ENCODE measurements at places on chromosomes 5 and 9.

- DNase-seq = peak; percentile 58
Observed at GRCh38 chr9:80503671-80504281, 932.0 kb downstream of the TLE4 start.

DNA sequence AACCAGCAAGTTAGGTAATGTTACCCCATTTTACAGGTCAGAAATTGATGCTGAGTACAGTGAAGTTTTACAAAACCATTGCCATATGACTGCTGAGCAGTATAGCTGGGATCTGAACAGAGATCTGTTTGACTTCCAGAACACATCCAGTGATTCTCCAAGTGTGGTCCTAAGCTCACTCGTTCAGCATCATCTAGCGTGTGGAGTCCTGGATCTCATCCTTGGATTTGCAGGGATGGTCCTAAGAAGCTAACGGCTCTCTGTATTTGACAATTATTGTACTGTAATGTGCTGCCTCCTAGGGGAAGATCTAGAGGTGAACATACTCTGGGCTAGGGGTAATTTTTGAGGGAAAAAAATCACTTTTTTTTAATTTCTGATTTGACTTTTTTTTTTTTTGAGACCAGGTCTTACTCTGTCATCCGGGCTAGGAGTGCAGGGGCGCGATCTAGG is 1.4 kb downstream of the SLC26A2 start:
- peak; percentile 78 for DNase-seq

DNA sequence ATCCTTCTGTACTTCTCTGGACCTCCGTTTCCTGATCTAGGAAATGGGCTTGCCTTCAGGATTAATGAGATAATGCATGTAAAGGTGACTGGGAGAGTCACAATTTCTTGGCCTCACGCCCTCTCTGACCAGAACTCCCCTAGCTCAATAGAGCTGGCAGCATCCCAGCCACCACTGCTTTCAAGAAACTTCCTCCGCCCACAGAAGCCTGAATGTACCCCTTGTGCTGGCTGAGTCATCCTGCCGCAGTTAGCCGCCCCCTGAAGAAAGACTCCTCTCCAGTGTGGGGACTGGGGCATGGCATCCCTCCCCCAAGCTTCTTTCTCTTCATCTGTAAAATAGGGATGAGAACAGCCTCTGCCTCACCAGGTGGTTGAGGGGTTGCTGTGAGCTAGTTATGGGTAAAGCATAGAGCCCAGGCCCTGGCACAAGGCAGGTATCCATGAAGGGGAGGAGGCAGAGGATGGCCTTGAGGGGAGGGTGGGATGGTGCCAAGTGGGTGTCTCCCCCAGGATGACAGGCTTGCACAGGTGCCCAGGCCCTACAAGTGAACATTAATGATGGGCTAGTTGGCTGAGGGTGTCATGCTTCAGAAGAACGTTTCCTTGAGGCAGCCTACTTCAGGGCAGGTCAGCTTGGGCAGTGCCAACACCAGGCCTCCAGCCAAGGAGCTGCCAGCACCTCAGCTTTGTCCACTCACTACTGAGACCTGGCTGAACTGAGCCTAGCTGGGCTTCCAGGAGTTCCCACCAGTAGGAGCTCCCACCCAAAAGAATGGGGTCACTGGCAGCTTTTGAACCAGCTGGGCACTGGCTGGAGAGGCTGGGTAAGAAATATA is 3.4 kb downstream of the PDLIM4 start:
- peak; percentile 98 for DNase-seq

DNA sequence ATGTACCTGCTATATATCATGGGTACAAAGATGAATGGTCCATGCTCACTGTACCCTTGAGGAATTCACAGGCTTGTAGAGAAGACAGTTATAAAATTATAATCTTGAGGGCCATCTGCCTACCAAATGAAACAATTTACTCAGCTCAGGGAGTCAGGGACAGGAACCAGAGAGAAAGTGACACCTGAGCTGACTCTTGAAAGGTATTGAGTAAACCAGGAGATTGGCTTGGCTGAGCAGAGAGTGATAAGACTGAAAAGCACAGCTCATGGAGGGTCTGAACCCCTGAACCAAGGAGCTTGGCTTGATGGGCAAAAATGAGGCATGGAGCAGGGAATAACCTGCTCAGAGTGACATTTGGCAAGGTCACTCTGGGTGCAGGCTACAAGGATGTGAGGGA is 147.3 kb downstream of the FAM114A2 start:
- no peak for DNase-seq

DNA sequence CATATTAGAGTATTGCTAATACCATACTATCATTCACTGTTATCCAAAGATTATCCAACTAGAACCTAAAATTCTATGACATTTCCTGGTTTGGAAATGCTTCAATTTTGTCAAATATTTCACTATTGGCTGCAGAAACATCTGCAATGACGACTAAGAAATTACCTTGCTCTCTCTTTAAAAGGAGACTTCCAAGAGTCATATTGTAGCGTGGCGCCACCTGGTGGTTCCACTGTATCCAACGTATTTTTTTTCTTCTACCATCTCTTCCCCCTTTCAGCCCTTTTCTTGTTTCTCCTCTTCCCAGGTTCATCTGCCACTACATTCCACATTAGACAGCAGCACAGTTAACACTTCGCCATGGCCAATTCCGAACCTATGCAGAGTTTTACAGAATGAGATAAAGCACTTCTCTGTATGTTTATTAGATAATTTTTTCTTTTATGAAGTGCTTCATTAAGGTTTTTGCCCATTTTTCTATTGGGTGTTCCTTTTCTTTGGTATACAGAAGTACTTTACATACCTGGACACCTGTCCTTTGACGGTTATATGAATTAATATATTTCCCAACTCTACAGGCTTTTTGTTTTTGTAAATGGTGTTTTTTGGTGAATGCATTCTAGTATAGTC is 153.5 kb downstream of the CDC42SE2 start:
- peak; percentile 83 for DNase-seq

Measured in astrocyte of the hippocampus (primary cell).